ENCODE measurements at places on chromosomes 4 and X. TPM values are rescaled to one million over a fixed set of nuclear protein-coding genes. Genes with fewer than 3 reads are reported as not detected.

The ADGRG4 gene
- not detected for polyA plus RNA-seq

The ARHGAP36 gene
- polyA plus RNA-seq, result not detected

The C1QTNF7 gene
- polyA plus RNA-seq, result not detected

The HTRA3 gene
- not detected for polyA plus RNA-seq

The NXF2 gene
- not detected for polyA plus RNA-seq

The NAA11 gene
- not detected for polyA plus RNA-seq

The BMPR1B gene
- not detected for polyA plus RNA-seq

The DNAAF6 gene
- not detected for polyA plus RNA-seq

The CWH43 gene
- polyA plus RNA-seq, result not detected

The TSPYL2 gene
- 15.0 TPM for polyA plus RNA-seq

The ADH1A gene
- polyA plus RNA-seq, result not detected

The HDX gene
- 3.5 TPM for polyA plus RNA-seq

The TMEM144 gene
- polyA plus RNA-seq, result not detected

The PCSK1N gene
- not detected for polyA plus RNA-seq

The HTN3 gene
- not detected for polyA plus RNA-seq

The FAM241A gene
- polyA plus RNA-seq, result 1.5 TPM

The AFF1 gene
- polyA plus RNA-seq, result 53.7 TPM

The SSX4 gene
- not detected for polyA plus RNA-seq

Measured in naive B cell (primary cell).